Activated naive CD8-positive, alpha-beta T cell treated with anti-CD3 and anti-CD28 coated beads for 36 hours (primary cell): ENCODE measurements at places on chromosomes 1 and 21.

DNA sequence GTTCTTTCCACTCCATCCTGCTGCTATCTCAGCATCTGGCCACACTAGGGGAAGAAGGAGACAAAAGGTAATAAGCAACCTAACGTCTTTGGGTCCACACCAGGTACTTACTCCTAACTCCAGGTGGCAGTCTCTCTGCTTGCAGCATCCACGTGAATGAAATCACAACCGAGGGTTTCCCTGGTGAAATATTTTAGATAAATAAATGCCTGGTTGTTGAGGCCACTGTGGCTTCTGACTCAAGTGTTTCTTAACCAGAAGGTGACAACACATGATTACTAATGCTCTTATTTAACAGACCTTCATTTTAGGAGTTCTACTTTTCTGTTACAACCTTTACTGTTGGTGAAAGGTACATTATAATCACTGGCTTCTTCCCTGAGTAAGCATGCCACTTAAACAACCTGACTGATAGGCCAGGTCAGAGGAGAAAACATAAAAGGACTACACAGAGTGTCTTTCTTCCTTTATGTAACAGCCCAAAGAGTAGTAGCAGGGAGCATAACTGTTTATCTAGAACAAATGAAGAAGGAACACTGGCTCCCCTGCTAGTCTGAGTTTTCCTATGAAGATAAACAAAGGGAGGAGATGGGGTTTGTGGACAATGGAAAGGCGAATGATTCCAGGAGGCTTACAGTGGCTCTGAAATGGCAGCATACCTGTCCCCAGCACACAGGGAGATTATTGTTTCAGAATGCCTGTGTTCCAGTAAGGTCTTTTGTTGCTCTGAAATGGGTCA lies 59.9 kb downstream of the SYT6 start:
- no peak for DNase-seq
- H3K36me3 ChIP-seq, result no peaks in the 10 kb centered on the region
- H3K27me3 ChIP-seq, result no peaks in the 10 kb centered on the region

GRCh38 chr1:171173069-171173468 lies 12.0 kb upstream of the FMO2 start:
- no peak overlapping the region for H3K27ac ChIP-seq
- no peaks in the 10 kb centered on the region for H3K4me1 ChIP-seq
- peaks cover 2% of the 10 kb centered on the region for H3K36me3 ChIP-seq
- no peak overlapping the region for H3K4me3 ChIP-seq
- peaks cover 41% of the 10 kb centered on the region for H3K27me3 ChIP-seq

DNA sequence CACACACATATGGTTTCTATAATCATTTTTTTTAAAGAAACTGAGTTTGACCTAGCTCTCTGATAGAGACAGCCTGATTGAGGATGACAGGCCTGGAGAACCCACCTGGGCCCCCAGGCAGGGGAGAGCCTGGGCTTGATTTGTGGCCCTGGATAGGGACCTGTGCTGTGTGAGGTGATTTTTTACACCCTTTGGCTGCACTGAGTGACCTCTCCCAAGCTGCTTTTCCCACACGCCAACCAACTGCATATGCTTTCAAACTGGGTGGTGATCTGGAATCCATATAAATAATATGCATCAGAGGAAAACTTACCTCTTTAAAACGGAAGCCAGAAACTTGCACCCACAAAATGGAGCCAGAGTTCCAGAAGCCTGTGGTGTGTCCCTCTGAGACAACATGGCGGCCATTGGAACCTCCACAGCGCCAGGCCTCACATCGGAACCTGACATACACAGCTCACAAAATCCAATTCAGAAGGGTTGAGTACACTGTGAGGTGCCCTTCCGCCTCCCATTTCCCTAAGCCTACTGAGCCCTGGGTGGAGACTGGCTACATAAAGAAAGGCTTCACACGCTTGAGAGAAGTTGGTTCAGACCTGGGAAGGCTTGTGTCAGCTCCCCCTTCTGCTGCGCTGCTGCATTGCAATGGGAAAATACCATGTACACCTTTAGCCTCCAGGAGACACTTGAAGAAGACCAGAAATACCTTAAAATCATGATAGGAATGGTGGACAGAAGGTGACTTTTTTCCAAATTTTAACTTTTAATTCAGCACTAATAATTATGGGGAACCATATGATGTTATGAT lies 160.7 kb downstream of the HHIPL2 start:
- no peak for DNase-seq
- no peaks in the 10 kb centered on the region for H3K27me3 ChIP-seq
- peaks cover under 1% of the 10 kb centered on the region for H3K36me3 ChIP-seq
- no peak overlapping the region for H3K4me3 ChIP-seq
- no peak overlapping the region for H3K27ac ChIP-seq
- peaks cover 6% of the 10 kb centered on the region for H3K4me1 ChIP-seq

- no peak overlapping the region for H3K27ac ChIP-seq
- no peak for DNase-seq
- H3K4me3 ChIP-seq, result no peak overlapping the region
- H3K4me1 ChIP-seq, result no peaks in the 10 kb centered on the region
- no peaks in the 10 kb centered on the region for H3K36me3 ChIP-seq
- H3K27me3 ChIP-seq, result peaks cover 34% of the 10 kb centered on the region
Observed at GRCh38 chr1:39713557-39713956, 22.3 kb upstream of the HPCAL4 start.

DNA sequence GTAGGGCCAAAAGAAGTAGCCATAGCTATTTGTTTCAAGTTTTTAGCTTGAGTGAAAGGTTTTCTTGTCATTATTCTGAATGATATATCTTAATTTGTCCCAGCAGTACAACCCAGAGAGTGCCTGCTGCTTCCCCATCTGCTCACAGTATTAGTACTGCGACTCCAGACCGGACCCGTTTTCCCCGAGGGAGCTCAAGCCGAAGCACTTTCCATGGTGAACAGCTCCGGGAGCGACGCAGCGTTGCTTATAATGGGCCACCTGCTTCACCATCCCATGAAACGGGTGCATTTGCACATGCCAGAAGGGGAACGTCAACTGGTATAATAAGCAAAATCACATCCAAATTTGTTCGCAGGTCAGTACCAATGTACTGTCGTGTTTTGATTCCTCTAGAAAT lies 37.2 kb upstream of the C1orf115 start:
- H3K4me1 ChIP-seq, result no peaks in the 10 kb centered on the region
- no peak overlapping the region for H3K4me3 ChIP-seq
- no peak overlapping the region for H3K27ac ChIP-seq
- no peaks in the 10 kb centered on the region for H3K27me3 ChIP-seq
- no peaks in the 10 kb centered on the region for H3K36me3 ChIP-seq
- no peak for DNase-seq

DNA sequence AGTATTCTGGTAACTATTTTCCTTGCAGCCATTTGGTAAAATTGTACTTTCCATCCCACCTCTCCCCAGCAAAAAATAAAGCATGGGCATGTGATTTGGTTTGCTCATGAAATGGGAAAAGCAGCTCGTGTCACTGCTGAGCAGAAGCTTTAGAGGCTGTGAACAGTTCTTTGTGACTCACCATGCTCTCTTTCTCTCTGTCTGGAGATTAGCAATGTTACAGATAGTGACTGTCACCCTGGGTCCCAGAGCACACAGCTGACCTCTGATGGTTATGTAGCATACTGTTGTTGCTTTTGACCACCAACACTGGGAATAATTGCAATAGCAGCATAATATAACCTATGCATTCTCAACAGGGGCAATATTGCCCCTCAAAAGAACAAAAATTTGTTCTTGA lies 70.6 kb downstream of the RGS2 start:
- no peak overlapping the region for H3K4me3 ChIP-seq
- no peaks in the 10 kb centered on the region for H3K4me1 ChIP-seq
- peaks cover 1% of the 10 kb centered on the region for H3K36me3 ChIP-seq
- no peak for DNase-seq
- no peak overlapping the region for H3K27ac ChIP-seq

- DNase-seq, result no peak
- no peak overlapping the region for H3K4me3 ChIP-seq
- H3K4me1 ChIP-seq, result peaks cover 39% of the 10 kb centered on the region
- H3K36me3 ChIP-seq, result peaks cover 39% of the 10 kb centered on the region
- H3K27me3 ChIP-seq, result no peaks in the 10 kb centered on the region
Observed at GRCh38 chr1:181013144-181013543, 9.5 kb downstream of the STX6 start.

GRCh38 chr1:173360487-173361063 lies 116.6 kb upstream of the PRDX6 start:
- H3K4me3 ChIP-seq, result no peak overlapping the region
- no peak overlapping the region for H3K27ac ChIP-seq
- peaks cover 9% of the 10 kb centered on the region for H3K36me3 ChIP-seq
- peaks cover 22% of the 10 kb centered on the region for H3K4me1 ChIP-seq
- no peak for DNase-seq

DNA sequence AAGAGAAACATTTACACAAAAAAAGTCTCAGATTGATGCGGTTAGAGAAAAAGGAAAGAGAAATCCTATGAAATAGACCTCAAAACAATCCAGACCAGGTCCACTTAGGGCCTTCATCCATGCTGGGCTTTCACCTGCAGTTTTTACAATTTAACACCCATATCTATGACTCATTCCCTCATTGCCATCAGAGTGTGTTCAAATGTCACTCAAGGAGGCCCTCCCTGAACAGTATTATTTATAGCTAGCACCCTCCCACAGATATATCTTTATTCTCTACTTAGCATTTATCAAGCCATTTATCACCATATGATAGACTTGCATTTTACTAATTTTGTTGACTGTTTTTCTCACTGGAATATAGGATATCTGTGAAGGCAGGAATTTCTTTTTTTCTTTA lies 824 bp upstream of the KRTAP21-3 start:
- H3K36me3 ChIP-seq, result peaks cover 3% of the 10 kb centered on the region
- H3K4me1 ChIP-seq, result peaks cover 19% of the 10 kb centered on the region
- DNase-seq, result no peak
- peak overlapping the region; percentile 80 for H3K27ac ChIP-seq
- no peak overlapping the region for H3K4me3 ChIP-seq

DNA sequence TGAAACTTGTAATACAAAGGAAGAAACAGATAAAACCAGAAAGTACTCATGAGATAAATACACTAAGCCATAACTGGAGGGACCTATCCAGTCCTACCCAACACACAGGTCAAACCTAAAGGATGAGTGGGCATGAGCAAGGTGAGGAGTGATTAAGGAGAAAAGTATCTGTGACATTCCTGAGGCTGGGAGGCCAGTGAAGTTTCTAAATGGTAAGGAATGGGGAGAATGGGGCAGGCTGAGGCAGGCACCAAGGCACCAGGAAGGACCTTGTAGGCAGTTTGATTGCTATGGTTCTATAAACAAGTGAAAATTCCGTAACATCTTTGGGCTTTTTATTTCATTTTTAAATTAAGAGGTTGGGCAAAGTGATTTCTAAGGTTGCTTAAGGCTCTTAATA lies 10.4 kb downstream of the DDX59 start:
- peaks cover 19% of the 10 kb centered on the region for H3K4me1 ChIP-seq
- no peak overlapping the region for H3K4me3 ChIP-seq
- H3K27me3 ChIP-seq, result no peaks in the 10 kb centered on the region
- H3K36me3 ChIP-seq, result peaks cover 30% of the 10 kb centered on the region
- no peak for DNase-seq
- H3K27ac ChIP-seq, result no peak overlapping the region

DNA sequence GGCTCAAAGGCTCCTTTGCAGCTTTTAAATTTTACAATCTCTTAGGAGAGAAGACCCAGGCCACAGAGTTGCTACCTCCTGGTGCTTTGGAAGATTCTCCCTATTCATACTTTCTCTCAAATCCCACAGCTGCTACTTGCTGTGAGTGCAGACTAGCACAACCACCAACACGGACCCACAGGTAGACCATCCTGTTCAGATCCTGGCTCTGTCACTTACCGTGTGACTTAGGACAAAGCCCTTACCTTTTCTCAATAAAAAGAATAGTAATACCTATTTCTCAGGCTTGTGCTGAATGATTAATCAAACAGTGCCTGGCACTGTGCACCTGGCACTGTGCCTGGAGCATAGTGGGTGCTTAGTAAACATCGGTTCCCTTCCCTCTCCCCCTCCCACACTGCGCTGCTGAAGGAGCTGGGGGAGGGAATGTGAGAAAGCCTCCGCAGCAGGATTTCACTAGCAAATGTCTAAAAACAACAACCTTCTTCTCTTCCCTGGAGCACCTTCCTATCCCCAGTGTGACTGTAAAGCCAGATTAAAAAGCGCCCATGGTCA lies 81.7 kb downstream of the PGM1 start:
- no peak overlapping the region for H3K4me3 ChIP-seq
- H3K4me1 ChIP-seq, result no peaks in the 10 kb centered on the region
- no peaks in the 10 kb centered on the region for H3K27me3 ChIP-seq
- H3K36me3 ChIP-seq, result peaks cover 1% of the 10 kb centered on the region
- H3K27ac ChIP-seq, result no peak overlapping the region

GRCh38 chr1:107871259-107871658 lies 93.7 kb downstream of the VAV3 start:
- H3K4me1 ChIP-seq, result peaks cover 25% of the 10 kb centered on the region
- DNase-seq, result no peak
- peaks cover 18% of the 10 kb centered on the region for H3K36me3 ChIP-seq
- no peak overlapping the region for H3K4me3 ChIP-seq

- no peaks in the 10 kb centered on the region for H3K36me3 ChIP-seq
- H3K27me3 ChIP-seq, result peaks cover 11% of the 10 kb centered on the region
- H3K27ac ChIP-seq, result no peak overlapping the region
Observed at GRCh38 chr1:44174630-44175029, 33.2 kb upstream of the KLF18 start.

DNA sequence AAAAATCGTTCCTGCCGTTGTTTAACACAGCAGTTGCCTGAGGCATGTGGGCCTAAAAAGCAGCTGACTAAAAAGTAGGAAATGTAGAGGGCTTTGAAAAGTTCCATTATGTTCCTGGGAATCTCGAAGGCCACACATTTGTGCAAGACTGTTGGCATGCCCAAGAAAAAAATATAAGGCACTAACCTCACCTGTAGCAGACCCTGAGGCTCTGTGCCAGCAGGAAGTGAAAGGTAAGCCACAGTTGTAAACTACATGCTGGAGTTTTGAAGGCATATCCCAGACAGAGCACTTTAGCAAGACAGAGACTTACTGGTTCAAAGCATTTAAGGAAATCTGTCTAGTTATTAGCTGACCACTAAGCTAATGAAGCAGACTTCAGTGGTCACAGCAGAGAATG lies 52.7 kb downstream of the TRMT1L start:
- H3K4me1 ChIP-seq, result no peaks in the 10 kb centered on the region
- H3K27me3 ChIP-seq, result no peaks in the 10 kb centered on the region
- no peak for DNase-seq
- H3K27ac ChIP-seq, result no peak overlapping the region

DNA sequence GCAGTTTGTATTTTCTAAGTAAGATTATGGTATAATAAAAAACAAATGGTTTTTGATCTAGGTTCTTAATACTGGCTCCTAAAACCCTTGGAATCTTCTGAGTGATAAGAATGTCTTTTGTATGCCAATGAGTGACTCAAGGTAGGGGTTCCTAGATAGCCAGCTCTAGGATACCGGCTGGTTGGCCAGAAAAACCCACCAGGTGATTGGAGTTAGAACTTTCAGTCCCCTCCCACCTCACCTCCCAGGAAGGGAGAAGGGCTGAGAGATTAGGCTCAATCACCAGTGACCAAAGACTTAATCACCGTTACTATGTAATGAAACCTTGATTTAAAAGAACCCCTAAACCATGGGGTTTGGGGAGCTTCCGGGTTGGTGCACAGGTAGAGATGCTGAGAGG lies 8.7 kb upstream of the BRDT start:
- H3K27me3 ChIP-seq, result no peaks in the 10 kb centered on the region
- no peak overlapping the region for H3K27ac ChIP-seq
- DNase-seq, result no peak
